ENCODE measurements at places on chromosomes 5 and 9. TPM values are rescaled to one million over a fixed set of nuclear protein-coding genes. Genes with fewer than 3 reads are reported as not detected.

DNA sequence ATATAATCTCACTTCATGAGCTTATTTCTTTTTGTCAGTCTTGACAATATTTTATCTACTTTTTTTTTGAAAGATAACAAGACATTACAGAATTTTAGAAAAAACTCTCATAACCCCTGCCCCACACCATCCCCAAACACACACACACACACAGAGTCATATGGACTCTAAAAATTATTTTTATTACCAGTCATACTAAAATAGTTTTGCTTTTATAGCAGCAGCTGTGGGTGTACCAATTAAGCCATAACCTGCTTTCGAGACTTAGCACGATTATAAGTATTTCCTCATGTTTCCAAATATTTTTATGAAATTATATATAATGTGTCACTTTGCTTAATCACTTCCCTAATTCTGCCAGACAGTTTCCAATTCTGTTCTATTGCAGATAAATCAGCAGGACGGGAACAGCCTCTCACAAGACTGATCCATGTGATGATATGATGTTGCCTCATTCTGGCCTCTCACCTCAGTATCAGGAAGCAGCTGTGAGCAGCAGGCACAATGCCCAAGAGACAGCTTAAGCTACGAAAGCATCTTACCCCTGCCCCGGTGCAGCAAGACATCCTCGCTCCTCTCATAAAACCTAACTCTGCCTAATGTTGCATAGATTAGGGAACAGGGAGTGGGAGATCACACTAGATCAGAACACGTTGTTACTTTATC, 7.0 kb downstream of the PDCL start:
- no peak for DNase-seq

The PDE8B gene
- total RNA-seq: 0.69 TPM

GRCh38 chr9:136218673-136219072, 13.7 kb upstream of the LHX3 start:
- DNase-seq: no peak

The BAAT gene
- total RNA-seq: not detected

DNA sequence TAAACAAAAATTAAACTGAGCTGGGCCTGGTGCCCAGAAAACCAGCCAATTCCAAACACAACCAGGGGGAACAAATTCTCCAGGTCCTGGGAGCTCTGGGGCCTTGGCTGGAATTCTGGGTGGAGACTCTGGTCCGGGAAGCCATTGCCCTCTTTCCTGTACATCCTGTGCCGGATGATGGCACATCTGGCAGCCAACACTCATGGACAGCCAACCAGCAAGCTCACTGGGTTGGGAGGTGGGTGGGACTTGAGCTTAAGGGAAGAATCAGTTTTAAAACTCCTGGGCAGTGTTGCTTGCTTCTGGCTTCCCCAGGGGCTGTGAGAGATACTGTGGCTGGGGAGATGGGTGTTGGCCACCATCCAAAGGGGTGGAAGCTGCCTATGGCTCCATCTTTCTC, 56.1 kb downstream of the PCDH1 start:
- no peak for DNase-seq

The FBXL7 gene
- 21.6 TPM for total RNA-seq
